H9 (cell line): ENCODE measurements at places on chromosomes 3 and 15.

DNA sequence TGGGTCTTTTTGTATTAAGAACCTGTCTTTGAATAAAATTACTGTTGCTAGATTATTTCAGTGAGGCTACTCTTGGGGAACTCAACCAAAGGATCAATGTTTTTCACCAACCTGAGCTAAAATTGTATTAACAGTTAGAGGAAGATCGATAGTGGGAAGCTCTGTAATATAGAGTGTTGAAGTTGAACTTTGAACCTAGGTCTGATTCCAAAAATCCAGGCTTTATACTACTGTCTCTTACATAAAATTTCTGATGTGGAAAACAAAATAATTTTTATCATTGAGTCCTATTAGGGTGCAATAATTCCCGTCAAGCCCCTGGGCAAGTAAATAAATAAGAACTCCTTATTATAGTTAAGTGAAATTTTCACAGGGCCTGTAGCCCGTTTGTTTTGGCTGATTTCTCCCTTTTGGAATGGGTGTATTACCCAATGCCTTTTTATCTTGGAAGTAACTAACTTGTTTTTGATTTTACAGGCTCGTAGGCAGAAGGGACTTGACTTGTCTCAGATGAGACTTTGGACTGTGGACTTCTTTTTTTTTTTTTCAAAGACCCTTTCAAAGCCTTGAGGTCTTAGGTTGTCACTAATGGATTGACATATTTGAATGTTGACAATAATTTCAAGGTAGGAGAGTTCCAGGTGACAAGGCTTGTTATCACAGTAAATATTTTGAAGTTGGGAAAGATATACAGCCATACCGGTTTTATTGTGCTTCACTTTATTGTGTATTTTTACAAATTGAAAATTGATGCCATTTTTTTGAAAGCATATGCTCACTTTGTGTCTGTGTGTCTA, 276.1 kb downstream of the NFKBIZ start:
- no peak for DNase-seq

DNA sequence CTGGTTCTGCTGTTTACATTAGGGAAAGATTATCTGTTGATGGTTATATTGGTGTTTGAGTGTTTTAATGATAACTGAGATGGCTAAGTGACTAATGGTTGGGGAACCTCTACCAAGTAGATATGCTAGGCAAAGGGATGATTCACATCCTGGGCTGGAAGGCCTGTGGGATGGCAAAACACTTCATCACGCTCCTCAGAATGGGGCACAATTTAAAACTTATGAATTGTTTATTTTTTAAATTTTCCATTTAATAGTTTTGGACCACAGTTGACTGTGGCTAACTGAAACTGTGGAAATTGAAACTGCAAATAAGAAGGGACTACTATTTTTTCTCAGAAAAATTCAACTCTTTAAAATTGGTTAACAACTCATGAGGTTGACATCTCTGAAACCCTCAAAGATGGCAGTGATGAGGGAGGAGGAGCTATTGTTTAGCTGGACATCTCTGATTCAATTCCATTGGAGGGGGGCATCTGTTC, 100.5 kb upstream of the ZBED2 start:
- no peak for DNase-seq

GRCh38 chr3:133563186-133563591, 10.3 kb upstream of the CDV3 start:
- no peak for DNase-seq

GRCh38 chr3:179045719-179046402, 25.7 kb downstream of the ZMAT3 start:
- no peak for DNase-seq

DNA sequence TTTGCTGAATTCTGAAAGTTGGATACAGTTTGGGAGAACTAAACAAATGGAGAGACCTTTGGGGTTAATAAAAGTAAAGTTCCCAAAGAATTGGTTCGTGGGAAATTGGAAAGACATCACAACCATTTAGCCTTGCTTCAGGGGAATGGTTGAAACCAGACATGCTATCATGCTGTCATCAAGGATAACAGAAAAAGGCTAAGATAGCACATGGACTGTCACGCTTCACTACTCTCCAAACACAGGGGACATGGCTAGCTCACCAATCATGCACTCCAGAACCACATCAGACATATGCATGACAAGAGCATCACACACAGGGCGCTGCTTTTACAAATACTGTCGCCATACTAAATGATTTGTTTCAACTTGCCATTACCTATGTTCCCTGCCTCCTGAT, 671.7 kb upstream of the ROBO1 start:
- no peak for DNase-seq

DNA sequence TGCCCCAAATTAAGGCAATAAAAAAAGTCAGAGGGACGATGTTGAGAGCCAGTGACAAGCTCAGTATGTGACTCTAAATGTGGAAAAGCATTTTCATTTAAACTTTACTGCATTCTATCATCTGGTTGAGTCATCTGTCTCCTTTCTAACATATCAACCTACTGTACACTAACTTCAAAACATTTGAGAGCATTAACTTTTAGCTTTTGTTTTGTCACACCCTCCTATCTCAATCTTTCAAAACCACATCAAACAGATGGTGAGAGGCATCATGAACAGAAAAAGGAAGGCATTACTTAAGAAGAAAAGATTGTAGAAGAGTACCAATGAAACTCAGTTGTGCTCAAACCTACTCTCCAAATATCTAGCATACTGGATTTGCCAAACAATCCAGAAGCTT, 4.8 kb downstream of the LRRC58 start:
- no peak for DNase-seq

DNA sequence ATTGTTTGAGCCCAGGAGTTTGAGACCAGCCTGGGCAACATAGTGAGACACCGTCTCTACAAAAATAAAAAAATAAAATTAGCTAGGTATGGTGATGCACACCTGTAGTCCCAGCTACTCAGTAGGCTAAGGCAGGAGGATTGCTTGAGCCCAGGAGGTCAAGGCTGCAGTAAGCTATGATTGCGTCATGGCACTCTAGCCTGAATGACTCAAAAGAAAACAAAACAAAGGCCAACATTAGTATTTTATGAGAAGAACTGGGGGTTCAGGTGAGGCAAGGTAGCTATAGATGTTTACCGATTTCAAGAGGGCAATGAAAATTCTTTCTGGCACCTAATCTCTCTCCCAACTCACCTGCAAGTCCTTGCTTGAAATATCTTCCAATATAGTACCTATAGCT, 77.2 kb downstream of the GREM1 start:
- DNase-seq, result no peak

GRCh38 chr3:112038863-112039262, 4.3 kb downstream of the TMPRSS7 start:
- DNase-seq, result no peak

- DNase-seq, result no peak
Observed at GRCh38 chr3:16427103-16427965, 86.2 kb downstream of the RFTN1 start.

DNA sequence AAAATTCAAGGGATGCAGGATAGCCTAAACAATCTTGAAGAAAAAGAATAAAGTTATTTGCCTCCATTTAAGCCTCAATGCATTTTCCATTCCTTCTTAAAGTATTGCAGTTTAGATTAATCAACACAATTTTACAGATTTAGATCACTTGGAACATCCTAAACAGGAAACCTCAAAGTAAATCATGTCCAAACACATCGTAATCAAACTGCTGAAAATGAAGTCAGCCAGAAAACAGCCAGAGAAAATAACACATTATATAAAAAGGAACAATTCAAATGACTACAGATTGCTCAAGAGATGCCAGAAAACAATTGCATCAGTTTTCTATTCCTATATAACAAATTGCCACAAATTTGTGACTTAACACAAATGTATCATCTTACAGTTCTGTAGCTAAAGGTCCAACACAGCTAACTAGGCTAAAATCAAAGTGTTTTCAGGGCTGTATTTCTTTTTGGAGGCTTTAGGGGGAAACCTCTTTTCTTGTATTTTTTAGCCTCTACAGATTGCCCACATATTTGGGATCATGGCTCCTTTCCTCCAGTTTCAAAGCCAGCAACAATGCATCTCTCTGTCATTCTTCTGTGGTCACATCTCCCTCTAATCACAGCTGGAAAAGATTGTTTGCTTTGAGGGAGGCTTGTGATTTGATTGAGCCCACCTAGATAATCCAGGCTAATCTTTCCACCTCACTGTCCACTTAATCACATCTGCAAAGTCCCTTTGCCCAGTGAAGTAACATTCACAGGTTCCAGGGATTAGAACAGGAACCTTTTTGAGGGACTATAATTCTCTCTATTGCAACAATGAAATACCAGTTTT, 543.3 kb upstream of the UBE2E2 start:
- DNase-seq, result no peak

DNA sequence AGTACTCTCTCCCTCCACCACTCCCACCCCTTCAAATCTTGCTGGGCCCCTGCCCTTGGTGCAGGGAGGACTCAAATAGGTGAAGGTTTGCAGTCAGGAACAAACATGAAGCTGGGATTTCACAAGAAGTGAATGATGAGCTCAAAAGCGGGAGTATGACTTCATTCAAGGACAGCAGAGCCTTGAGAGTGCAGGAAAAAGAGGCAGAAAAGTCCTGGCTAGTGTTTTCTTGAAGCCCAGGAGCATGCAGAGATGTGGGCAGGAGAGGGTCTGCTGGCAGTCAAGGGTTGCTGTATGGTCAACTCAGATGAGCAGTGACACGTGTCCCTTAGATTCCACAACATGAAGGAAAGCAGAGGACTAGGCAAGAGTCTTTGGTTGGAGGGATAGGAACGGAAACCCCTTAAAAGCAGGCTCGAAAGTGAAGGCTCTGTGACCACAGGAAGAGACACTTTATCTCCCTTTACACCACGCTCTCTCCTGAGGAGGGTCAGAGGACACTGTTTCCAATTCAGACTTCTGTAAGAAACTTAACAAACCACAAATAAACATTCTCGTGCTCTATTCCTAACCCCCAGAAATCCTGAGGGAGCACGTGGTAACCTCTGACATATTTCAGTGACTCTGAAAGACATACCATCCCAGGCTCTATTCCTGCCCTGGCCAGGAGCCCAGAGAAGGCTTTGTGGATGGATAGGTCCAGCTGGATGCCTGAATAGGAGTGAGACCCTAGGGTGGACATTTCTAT, 168.0 kb upstream of the NDN start:
- DNase-seq, result no peak

GRCh38 chr3:10232137-10232536, 16.1 kb upstream of the TATDN2 start:
- DNase-seq, result no peak

DNA sequence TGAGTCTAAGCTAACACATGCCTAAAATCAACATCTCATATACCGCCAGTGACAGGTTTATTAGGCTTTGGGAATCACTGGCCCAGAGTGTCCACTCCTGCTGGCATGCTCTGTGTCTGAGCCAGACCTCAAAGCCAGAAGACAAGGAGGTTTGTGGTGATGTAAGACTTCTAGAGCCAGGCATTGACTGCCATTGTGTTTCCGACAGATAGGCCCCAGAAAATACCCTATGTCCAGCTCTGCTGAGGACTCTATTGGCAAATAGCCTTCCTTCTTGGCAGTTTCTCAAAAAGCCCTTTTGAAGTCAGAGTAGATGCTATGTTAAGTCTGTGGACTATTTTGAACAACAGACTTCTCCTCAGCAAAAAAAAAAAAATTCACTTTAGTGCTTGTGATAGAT, 181.9 kb upstream of the UBE2E1 start:
- no peak for DNase-seq

DNA sequence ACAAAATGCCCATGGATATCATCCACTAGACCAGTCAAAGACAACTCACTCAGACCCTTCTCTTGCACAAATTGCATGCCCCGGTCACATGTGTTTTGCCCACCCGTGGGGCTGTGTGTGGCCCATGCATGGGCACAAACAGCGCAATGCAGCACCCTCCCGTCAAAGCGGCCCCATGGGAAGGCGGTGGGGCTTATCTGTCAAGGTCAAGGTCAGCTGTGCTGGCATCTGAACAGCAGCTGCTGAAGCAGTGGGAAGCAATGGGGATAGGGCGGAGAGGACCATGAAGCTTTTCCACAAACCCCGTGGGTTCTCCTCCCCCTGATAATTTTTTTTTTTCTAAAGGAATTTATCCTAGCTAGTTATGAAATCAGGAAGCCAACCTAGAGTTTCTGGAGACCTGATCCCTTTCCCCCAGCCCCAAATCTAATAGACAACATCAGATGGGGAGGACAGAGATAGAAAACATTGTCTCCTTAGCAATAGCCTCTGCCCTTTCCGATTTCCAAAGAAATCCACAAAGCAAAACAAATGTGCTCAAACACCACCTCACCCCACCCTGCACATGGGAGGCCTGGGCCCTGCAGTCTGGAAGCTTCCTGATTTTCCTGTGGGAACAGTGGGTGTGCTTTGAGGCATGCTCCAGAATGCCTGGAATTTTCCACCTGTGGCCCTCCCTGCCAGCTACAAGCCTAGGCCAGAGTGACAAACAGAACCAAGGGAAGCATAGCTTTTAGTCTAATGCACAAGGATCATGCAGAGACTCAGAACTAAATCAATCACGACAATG, 84.4 kb downstream of the BDH1 start:
- no peak for DNase-seq

DNA sequence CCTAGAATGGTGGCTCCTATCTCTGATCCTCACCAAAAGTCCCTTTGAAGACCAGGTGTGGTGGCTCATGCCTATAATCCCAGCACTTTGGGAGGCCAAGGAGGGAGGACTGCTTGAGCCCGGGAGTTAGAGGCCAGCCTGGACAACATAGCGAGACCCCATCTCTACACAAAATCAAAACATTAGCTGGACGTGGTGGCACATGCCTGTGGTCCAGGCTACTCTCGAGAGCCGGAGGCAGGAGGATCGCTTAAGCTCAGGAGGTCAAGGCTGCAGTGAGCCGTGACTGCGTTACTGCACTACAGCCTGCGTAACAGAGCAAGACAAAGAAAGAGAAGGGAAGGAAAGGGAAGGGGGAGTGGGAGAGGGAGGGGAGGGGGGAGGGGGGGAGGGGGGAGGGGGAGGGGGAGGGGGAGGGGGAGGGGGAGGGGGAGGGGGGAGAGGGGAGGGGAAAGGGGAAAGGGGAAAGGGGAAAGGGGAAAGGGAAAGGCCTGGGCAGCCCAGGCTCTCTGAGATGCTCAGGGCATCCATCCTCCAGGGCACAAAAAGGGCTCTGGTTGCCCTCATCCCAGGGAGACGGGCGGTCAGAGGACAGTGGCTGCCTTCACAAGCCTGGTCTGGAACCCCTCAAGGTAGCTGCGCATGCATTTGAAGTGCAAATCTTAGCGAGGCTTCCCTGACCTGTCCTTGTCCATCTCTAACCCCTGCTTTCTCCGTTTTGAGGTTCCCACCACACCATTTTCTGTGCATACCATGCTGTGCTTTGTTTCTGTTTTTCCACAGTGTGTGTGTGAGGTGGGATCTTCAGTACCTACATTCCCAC, 76.1 kb downstream of the LDHAL6B start:
- no peak for DNase-seq

- DNase-seq, result no peak
Observed at GRCh38 chr3:14583548-14584091, 43.5 kb upstream of the GRIP2 start.

DNA sequence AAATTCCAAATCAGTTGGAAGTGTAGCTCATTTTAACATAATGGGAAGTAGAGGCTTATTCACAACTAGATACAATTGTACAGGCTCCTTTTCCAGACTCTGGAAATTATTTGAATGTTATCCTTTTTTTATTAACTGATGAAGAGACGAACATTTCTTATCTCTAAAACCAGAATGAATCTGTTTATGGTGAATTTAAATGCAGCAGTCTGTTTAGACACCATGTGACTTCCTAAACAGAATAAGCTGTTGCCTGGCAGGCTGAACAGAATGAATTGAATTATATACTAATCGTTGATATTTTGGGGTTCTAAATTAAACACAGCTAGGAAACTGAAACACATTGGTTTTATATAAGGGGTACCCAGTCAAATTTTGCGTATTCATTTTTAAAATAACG, 4.0 kb downstream of the SEC61A1 start:
- DNase-seq, result no peak
